ENCODE measurements at places on chromosomes 6 and 20.

DNA sequence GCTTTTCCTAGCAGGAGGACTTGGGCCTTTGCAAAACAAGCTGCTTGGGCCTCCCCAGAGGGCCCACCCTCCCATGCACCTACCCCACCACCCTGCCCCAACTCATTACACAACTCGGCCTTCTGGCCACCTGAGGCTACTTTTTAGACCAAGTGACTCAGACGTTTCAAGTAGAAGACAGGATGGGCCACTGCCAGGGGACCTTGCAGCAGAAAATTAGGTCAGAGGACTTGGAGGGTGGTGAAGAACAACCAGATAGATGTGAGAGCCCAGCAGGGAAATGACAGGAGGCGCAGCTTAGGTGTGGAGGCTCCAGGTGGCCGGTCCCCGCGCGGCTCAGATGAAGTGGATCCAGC lies 1.4 kb downstream of the PPP1R3D start:
- DNase-seq, result no peak

- DNase-seq, result no peak
These were observed 29.0 kb downstream of the CD83 start for GRCh38 chr6:14146506-14147096.

DNA sequence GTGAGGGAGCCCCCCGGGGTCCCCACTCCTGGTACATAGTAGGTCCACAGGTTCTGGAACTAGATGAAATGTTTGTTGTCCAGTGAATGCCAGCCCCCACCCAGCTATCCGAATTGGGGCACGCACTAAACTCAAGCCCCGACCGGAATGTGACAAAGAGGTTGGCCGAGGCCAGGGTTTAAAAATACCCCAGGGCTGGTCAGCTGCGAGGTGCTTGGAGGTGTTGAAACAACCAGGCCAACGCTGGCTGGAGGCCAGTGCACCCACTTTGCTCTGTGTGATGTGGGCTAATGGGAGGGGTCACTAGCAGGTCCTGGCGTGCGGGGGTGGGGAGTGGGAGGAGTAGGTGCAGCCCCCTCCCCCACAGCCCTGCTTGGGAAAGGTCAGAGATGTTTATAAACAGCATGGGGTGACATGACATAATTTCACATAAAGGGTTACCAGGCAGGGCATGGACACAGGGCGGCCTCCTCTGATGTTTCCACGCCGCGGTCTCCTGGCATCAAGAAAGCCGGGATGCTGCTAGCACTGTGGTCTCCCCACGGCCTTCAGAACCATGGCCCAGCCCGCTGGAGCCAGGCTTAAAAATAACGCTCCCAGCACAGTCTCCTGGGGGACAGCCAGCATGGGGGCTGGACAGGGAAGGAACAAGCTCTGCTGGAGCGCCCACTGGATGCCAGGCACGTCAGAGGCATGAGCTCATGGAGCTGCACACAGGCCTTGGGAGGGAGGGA lies 111.2 kb upstream of the PTPN1 start:
- no peak for DNase-seq

GRCh38 chr6:166514196-166514595 lies 72.3 kb downstream of the RAMACL start:
- no peak for DNase-seq

GRCh38 chr6:53892707-53893106 lies 97.9 kb downstream of the LRRC1 start:
- DNase-seq, result no peak

- DNase-seq, result no peak
These were observed 931 bp downstream of the UFL1 start for GRCh38 chr6:96522465-96523009.

GRCh38 chr6:154459513-154459912 lies 51.0 kb downstream of the CNKSR3 start:
- DNase-seq, result no peak

- no peak for DNase-seq
These were observed 131.8 kb downstream of the TIAM2 start for GRCh38 chr6:155126727-155127439.

GRCh38 chr20:19081937-19082336 lies 130.5 kb upstream of the SLC24A3 start:
- no peak for DNase-seq

GRCh38 chr6:26045928-26046368 lies 41.3 kb upstream of the HFE start:
- DNase-seq, result no peak

GRCh38 chr6:125797120-125797885 lies 6.5 kb downstream of the NCOA7 start:
- DNase-seq, result no peak

- DNase-seq, result no peak
These were observed 25.5 kb upstream of the TMEM244 start for GRCh38 chr6:129886401-129887155.

GRCh38 chr6:25057111-25057905 lies 121.5 kb upstream of the RIPOR2 start:
- DNase-seq, result no peak

DNA sequence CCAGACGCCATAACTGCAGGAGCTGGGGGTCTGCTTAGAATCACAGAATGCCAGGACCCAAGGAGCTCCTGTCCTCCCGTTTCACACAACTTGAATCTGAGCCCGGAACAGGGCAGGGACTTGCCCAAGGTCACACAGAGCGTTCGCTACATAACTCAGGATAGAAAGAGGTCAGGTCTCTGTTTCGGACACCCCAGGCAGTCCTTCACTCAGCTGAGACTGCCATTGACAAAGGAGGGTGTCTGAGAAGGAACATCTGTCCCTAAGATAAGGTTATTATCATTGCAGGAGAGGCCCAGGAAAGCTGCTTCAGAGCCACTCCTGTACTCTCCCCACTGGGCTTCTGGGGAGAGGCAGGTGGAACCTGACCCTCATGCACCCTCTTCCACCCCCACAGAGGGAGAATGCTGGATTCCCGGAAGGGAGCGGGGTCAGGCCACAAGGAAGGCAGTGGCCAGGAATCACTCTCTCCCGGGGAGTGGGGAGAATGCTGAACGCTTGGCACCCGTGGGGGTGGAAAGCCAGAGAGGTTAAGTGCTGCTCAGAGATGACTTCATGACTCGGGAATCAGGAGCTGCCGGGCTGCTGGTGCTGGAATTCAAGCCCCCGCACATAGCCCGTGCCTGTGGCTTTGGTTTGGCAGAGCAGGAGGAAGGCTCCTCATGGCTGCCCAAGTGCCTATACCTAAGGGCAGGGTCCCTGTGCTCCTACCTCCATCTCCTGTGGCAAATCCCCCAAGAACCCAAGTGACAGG lies 10.7 kb downstream of the SDC4 start:
- DNase-seq, result peak; percentile 26

GRCh38 chr6:108800427-108800864 lies 47.8 kb upstream of the ARMC2 start:
- DNase-seq, result no peak

DNA sequence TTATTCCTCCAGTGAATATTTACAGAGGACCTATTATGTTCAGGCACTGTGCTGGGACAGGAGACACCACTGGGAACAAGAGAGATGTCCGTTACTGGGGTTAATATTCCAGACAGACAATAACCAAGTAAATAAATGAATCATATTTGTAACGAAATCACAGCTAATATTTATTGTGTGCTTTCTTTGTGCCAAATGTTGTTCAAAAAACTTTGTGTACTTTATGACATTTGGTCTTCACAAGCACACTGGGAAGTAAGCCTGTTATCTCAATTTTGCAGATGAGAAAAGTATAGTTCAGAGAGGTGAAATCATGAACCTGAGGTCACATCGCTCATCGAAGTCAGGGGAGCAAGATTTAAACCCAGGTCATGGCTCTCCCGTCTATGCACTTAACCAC lies 36.5 kb upstream of the PREX1 start:
- DNase-seq, result no peak

DNA sequence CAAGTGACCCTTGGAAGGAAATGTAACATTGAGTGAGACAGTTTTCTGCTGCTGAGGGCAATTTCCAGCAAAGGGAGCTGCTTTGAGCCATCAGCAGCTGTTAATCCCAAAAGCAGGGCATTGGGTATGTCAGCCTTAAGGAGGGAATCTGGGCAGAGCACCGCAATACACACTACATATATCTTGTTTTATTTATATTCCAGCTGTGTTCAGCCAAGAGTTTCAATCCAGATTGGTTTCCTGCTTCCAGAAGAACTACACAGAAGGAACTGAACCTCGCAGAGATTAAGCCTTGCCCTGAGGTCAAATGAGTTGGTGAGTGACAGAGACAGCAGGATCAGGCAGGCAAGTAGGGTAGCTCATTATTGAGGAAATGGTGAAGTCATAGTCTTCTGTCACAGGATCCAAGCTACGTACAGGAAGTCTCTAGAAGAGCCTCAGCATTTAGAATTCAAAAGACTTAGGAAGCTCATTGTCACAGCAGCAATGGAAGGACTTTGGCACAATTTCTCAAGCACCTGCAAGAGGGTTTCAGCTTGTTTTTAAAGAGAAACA lies 109.9 kb upstream of the HEY2 start:
- DNase-seq, result no peak

GRCh38 chr6:161459008-161459615 lies 185.3 kb upstream of the AGPAT4 start:
- no peak for DNase-seq

GRCh38 chr6:107657373-107657754 lies 166.7 kb downstream of the SCML4 start:
- DNase-seq, result no peak

GRCh38 chr6:4977468-4977867 lies 26.4 kb downstream of the RPP40 start:
- no peak for DNase-seq

- DNase-seq, result no peak
These were observed 291.7 kb downstream of the SLC35F1 start for GRCh38 chr6:118198746-118199145.

GRCh38 chr6:29739882-29740261 lies 16.6 kb downstream of the HLA-F start:
- DNase-seq, result no peak

DNA sequence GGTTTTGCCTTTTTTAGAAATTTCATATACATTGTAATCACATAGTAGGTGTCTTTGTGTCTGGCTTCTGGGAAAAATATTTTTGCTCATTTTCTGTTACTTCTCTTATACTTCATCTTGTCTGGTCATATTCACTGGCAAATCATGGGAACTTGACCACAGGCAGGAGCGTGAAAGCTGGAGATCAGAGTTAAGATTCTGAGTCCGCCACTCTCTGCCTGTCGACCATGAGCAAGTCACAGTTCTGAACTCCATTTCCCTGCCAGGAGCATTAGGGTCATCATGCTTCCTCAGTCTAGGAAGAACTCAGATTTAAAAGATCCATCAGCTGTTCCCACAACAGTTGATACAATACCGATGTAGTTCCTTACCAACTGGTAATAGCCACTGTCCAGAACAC lies 12.4 kb upstream of the SCGN start:
- DNase-seq, result no peak

- no peak for DNase-seq
These were observed 75.0 kb downstream of the BCKDHB start for GRCh38 chr6:80181352-80182081.

DNA sequence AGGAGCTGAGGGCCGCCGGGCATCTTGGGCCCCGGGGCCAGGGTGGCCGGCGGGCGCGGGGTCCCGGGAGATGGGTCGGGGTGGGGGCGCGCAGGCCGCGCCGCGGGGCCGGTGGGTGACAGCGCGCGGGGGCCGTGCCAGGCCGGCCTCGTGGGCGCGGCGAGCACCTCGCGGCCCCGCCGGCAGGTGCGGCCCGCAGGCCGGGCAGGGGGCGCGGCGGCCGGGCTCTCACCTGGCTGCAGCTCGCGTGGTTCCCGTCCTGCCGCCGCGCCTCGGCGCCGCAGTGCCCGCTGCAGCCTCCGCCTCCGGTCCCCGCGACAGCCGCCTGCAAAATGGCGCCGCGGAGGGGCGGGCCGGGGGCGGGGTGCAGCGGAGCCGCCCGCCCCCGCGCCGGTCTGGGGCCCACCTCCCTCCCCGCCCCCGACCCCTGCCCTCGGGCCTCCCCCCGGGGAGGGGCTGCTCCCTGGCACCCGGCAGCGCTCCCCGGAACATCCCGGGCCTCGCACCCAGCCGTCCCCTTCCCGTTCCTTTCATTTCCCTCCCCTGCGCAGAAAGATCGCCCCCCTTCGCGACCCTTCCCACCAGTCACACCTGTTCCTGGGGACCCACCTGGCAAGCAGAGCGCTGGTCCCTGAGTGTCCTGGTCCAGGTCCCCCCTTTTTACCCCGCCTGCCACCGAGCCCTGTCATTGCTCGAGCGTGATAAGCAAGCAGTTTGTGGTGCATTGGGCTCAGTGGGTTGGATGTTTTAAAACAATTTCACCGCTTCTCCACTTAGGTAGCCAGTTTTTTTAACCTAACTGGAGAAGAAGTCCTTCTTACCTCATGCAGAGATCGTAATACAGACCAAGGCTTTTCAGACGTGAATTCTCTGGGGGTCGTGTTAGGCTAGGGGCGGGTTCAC lies at the start of gene SLC23A2:
SLC23A2 (minus strand) TSS at position 337 of the 903 bp plus-strand sequence. CDS start 68,948 bp downstream, outside the sequence.
- DNase-seq, result no peak

DNA sequence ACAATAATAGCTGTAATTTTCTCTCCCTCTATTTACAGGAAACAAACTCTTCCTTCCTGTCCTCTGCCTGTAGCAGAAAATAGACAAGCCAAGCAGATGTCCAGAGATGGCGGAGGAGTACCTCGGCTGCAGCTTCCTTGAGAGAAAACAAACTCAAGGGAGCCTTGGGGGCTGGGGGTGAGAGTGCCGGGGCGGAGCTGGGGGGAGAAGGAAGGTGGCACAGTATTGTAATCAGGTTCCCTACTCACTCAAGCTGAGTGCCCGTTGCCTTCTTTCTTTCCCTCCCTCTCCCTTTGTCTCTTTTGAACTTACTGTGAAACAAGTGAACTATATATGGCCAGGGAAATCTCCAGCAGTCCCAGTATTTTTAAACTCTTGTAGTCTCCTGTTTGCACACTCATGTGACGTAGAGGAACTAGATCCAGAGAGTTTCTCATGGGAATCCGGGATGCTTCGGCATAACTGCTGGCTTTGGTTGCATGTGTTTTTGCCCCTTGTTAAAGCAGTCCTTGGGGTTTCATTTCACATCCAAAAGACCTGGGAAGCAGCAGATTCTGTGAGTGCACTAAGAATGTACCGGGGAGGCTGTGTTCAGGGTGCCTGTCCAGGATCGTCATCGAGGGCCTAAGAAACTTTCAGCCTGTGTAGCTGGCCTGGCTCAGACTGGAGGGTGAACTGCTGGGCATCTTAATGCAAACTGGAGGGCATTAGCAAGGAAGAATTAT lies 44.6 kb upstream of the HDDC2 start:
- no peak for DNase-seq

- no peak for DNase-seq
These were observed 394.6 kb upstream of the PTCHD4 start for GRCh38 chr6:48505621-48506020.

- DNase-seq, result no peak
These were observed 100.9 kb downstream of the HFE start for GRCh38 chr6:26187981-26188635.

DNA sequence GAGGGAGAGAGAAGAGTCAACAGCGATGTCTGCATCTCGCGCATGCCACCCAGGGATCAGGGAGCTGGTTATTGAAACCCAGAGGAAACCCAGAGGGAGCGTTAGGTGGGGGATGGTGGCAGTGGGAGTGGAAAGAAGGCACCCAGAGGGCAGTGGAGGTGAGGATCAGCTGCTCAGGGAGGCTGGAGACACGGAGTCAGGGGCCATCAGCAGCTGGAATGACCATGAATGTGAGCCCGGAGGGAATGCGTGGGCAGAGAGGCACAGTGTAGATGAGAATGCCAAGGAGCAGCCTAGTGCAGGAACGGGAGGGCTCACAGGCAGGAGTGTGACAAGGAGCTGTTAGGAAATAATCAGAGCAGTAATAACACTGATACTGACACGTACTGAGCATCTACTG lies 36.2 kb downstream of the RSPO4 start:
- no peak for DNase-seq

GRCh38 chr6:41059556-41059955 lies 6.6 kb downstream of the APOBEC2 start:
- DNase-seq, result no peak

Measured in cortex of kidney (tissue), 1 donor.